Activated CD8-positive, alpha-beta memory T cell treated with anti-CD3 and anti-CD28 coated beads for 4 hours (primary cell): ENCODE measurements at places on chromosomes 2 and 18.

- no peak for DNase-seq
Measured at GRCh38 chr18:55833543-55833942, 245.6 kb upstream of the TCF4 start.

DNA sequence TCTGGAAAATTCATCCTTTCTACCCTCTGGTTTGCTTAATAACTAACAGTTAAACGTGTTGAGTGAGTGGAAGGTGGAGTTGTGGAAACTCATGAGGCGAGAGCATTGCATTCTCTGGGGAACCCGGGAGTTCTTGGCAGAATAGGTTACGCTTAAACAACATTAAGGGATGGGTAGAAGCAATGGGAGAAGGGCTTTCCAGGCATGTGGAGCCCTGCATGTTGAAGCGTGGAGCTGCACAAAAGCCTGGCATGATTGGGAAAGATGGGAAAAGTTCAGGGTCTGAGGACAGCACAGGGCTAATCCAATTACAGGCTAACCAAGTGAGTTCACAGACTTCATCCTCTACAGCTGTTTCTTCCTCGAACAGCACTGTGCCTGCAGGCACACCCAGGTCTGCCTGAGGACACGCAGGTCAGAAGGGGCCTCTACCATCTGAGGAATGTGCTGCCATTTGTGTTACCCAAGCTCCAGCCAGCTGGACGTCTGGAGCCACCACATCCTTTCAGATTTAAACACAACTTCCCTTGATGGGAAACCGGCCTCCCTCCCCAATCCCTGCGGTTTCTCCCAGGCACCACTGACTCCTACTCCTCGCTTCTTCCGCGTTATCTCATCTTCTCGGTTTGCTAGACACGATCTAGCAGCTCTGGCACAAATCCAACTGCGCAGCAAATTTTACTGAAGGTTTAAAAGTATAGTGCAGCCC is 164.2 kb downstream of the ANTXR1 start:
- no peak for DNase-seq

DNA sequence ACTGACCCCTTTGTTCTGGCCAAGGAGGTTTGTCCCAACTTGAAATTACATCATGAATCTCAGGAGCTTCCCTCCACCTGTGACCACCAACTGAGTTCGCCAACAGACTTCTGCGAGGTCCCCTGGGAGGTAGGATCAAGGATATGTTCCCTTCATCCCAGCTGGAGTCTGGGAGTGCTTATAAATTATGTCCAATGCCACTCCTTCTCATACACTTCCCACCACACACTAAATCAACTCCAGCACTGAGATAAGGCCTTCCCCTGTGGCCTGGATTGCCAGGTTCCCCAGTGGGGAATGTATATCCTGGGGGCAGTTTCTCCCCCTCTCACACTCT is 99.2 kb downstream of the RND3 start:
- no peak for DNase-seq

DNA sequence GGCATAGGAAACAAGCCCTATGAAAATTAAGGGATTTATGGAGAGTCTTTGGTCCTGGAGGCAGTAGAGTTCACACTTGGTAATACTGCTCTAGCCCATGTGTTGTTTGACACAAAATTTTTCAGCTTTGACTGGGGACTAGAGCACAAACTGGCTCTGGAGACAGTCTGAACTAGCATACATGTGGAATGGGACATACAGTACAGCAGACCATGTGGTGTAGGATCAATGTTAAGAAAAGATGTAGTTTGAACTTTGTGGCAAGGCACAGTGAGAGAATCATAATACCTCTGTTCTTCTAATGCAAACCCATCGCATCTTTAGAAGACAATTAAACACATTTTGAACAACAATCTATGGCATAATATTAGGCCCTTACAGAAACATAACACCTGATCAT is 521.5 kb upstream of the DDX18 start:
- no peak for DNase-seq

GRCh38 chr18:8806100-8806797 is 100.9 kb downstream of the MTCL1 start:
- no peak for DNase-seq

GRCh38 chr2:236173036-236173728 is 5.0 kb upstream of the GBX2 start:
- DNase-seq = no peak

DNA sequence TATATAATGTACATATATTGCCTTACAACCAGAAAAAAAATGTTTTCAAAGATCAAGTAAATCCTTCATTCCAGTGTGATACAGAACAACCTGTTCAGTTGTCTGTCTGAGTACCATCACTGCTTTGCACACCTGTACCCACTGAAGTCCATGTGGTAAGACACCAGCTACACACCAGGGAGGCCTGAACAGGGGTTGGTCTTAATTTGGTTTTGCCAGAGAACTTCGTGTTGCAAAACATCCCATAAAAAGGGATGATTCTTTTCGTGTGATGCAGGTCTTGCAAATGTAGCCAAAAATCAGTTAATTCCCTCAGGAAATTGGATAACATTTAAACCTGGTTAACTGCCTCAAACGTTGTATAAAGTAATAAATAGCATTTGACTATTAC is 73.7 kb upstream of the SLC1A4 start:
- no peak for DNase-seq

- DNase-seq = no peak
Measured at GRCh38 chr2:236768393-236769140, 198.9 kb downstream of the ACKR3 start.

GRCh38 chr2:217291259-217291658 is 431.4 kb upstream of the TNP1 start:
- DNase-seq = no peak

- DNase-seq = no peak
Measured at GRCh38 chr18:9519399-9519798, 44.1 kb downstream of the RALBP1 start.

- no peak for DNase-seq
Measured at GRCh38 chr2:27681841-27682240, 18.2 kb downstream of the SLC4A1AP start.

DNA sequence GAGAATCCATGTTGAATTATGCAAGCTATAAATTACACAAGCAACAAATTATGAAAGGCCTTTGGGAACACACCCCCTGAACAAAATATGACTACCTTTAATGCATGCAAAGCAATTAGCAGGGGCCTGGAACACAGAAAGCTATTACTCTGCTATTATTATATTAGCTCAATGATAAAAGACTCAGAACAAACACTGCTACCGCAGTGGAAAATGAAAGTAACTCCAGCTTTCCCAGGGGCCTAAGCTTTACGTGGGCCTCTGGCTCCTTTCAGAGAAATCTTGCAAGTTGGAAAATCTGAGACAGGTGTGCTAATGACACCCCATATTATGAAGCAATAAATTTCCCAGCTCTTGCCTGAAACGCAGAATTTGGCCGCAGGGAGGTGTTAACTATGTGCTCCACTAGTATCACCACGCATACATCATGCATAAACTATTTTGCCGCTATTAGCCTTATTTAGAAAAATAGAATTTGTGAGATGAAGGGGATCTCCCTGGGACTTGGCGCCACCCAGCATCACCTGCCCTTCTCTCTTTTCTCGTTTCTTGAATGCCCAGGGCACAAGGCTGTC is 321.6 kb upstream of the LYPD1 start:
- DNase-seq = no peak

DNA sequence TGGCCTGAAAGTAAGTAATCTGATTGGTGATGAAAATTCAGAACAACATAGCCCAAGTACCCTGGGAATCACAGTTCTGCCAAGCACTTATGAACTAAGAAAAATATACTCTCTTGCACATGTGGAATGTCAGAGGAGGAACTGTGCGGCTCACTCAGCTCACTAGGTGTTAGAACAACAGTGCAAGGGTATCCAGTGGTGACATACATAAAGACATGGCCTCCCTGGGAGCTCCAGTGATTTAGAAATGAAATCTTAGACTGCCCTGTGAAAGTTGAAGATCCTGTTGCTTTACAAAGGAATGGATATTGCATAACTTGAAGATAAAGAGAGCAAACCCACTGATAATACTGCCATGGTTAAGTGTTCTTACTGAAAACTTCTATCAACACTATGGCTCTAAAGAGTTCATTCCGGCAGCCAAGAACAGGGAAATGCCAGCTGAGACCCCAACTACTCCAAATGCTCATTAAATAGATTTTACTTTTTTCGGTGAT is 246.2 kb downstream of the ARHGAP15 start:
- no peak for DNase-seq

GRCh38 chr18:2534906-2535305 is 36.4 kb downstream of the METTL4 start:
- no peak for DNase-seq

GRCh38 chr2:15711126-15711860 is 119.6 kb downstream of the DDX1 start:
- DNase-seq = no peak

DNA sequence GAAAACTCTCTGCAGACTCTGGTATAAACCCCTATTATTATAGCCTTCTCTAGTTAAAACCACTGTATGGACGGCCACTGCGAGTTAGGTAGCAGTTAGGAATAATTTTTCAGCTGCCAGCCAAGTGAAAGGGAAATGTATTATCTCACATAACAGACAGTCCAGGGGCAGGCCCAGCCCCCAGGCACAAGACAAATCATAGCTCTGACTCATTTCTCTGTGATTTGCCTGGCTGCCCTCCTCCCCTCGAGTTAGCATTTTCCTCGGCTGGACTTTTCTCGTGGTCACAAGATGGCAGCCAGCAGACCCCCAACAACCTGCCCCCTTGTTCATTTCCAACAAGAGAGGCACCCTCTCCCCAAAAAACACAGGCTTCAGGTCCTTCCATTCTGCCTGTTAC is 10.5 kb downstream of the VIT start:
- no peak for DNase-seq

GRCh38 chr2:55926246-55926645 is 2.7 kb upstream of the EFEMP1 start:
- DNase-seq = no peak

DNA sequence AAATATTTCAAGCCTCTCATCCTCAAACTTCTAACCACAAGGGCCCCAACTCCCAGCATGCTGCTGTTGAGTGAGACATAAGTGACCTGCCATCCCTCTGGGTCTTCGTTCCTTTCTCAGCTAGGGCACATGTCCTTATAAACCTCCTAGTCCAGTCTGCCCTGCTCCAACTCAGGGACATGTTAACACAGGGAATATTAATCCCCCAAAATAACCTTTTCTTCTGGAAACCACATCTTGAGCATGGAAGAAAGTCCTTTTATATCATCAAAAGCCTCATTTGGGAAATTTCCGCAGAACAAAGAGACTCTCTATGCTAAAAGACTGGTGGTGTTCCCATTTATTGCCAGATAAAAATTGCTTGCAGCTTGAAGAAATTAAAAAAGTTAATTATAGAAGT is 14.4 kb downstream of the TNP1 start:
- DNase-seq = no peak

DNA sequence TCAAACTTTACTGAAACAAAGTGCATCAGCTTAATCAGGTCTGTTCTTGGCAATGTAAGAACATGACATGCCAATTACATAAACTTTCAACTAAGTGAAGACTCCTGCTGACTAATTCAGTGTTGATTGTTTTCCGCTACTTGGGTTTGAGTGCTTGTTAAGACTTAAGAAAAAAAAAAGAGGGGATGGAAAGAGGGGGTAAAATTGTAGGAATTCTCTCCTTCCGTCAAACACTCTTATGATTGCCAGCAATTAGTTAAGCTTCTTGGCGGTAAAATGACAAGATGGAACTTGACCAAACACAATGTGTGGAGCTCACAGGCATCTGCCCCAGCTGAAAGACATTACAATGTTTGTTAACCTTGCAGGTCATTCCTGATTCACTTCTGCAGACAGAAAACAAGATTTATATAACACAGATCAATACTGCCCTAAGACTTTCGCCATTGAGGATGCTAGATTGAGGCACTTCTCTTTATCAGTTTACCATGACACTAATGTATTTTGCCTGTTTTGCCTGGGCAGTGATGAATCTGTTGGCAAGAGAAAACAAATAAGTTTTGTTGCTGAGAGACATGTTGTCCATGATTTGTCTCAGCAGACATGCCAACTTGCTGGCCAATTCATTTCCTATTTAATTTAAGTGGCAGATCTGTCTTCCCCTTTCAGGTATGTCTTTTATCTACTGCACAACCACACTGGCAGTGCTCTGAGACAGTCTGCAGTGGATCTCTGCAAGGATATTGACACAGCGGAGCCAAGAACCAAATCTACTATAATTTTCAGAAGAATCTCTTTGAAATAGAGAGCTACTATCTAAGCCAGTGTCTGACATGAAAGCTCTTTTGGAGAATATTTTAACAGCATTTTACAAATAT is 410.0 kb upstream of the KCNH7 start:
- no peak for DNase-seq

DNA sequence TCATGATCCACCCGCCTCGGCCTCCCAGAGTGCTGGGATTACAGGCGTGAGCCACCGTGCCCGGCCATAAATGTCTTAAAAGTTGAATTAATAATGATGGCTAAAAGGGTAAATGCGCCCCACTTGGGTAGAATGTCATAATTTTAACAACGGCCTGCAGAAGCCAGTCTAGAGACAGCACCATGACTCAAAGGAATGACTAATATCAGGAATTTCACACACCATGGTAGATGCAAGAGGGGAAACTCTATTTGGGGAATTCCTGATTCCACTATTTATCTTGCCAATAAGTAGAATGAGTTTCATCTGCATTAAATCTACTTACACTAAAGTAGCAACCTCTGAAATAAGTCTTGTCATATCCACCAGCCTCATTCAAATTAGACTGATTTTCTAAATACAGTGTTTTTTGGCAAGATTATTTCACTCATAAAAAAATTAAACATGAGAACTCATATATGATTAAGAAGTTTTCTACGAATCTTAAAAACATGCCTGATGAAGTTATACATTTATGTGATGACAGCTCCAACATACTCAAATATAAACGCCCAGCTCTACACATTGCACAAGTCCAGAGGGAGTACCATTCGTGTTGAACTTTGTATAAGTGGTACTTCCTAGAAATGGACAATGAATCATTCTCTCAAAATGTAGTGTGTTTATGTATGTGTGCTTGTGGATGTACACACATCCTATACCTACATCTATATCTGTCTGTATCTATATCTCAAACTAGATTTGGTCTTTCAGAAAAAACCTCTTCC is 309.7 kb downstream of the IRS1 start:
- no peak for DNase-seq

DNA sequence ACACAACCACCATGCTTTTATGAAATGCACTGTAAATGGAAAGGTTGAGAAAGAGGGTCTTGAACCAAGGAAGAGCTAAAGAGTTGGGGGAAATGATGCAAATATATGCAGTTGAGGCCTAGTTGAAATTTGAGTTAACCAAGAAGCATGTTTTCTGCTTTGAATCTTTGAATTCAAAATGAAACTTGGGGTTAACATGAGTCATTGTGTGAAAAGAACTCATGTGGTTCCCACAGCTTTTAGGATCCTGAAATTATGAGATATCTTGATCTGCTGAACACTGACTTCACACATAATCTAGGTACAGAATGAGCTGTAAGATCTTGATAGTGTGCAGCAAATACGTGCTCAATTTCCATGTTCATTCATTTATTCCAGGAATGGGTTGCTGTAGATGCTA is 422.9 kb upstream of the TRIB2 start:
- no peak for DNase-seq

GRCh38 chr2:88006912-88007439 is 9.4 kb downstream of the RNU2-63P start:
- DNase-seq = no peak
